Stromal cell of bone marrow (primary cell): ENCODE measurements at places on chromosomes 4 and X.
A peak's percentile ranks its signal among the peaks of the same experiment; 100 is the strongest.

GRCh38 chr4:151745481-151746231 lies 15.2 kb downstream of the GATB start:
- DNase-seq: no peak

GRCh38 chrX:19889582-19890342 lies 2.4 kb upstream of the SH3KBP1 start:
- DNase-seq: no peak

GRCh38 chr4:70721747-70722146 lies at the start of gene RUFY3:
TSS of gene RUFY3 (plus strand) at chr4:70721964. CDS start at chr4:70722574, 610 bp downstream.
- peak; percentile 95 for DNase-seq

GRCh38 chr4:172787111-172787510 lies 381.5 kb upstream of the GALNT7 start:
- DNase-seq: no peak

GRCh38 chr4:164571593-164572390 lies 182.1 kb upstream of the SMIM31 start:
- no peak for DNase-seq

DNA sequence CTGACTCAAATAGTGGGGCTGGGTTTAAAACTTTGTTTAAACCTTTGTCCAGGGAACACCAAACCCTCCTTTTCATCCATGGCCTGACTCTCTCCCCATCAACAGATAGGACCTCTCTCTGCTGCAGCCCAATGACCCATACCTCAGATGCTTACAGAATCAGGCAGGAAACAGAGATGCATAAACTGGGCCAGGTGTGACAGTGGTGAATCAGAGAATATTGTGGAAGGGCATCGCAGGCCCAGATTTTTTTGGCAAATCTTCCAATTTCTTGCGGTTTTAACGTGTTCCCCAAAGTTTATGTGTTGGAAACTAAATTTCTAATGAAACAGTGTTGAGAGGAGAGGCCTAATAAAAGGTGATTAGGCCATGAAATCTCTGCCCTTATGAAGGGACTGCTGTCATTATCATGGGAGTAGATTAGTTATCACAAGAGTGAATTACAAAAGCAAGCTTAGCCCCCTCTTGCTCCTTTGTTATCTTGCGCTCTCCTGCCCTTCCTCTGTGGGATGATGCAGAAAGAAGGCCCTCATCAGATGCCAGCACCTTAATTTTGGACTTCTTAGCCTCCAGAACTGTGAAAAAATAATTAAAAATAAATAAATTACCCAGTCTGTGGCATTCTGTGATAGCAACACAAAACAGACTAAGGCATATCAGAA lies 82.8 kb downstream of the STK32B start:
- DNase-seq: no peak

GRCh38 chr4:159736411-159736810 lies 633.5 kb downstream of the RAPGEF2 start:
- DNase-seq: no peak

GRCh38 chrX:46860557-46860956 lies 23.7 kb downstream of the RP2 start:
- DNase-seq: no peak

DNA sequence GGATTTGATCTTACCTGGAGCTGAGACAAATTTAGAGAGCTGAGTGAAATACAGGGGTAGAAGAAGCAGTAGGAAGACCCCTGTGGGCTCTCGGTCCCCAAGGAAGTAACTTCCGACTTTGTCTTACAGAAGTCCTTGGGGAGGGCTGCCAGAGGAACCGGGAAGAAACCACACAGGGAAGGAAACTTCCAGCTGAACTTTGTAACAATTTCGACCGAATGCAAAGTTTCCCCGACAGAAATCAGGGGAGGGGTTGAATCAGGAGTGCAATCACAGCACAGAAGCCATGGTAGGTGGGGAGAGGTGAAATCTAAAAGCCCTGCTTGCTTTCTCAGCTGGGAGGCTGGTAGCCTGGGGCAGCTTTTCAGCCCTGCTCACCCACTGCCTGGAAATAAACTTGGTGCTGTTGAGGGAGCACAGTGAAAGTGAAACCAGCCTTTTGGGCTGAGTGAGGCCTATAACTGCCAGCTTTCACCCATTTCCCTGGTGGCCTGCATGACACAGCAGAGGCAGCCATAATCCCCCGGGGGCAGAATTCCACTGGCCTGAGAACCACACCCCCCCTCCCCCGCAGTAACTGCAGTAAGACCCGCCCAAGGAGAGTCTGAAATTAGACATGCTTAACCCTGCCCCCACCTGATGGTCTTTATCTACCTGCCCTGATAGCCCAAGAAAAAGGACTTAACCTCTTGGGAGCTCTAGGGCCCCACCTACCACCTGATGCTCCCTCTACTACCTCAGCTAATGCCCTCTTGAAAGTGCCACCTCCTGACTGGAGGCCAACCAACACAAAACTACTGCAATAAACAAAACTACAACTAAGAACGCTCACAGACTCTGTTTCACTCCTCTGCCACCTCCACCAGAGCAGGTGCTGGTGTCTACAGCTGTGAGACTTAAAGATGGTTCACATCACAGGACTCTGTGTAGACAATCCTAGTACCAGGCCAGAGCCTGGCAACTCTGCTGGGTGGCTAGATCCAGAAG lies 248.2 kb downstream of the PARM1 start:
- DNase-seq: peak; percentile 13

GRCh38 chr4:101346351-101347266 lies 717 bp downstream of the PPP3CA start:
- peak; percentile 45 for DNase-seq

GRCh38 chr4:185999207-185999606 lies 69.7 kb upstream of the TLR3 start:
- DNase-seq: no peak

GRCh38 chr4:73477176-73477575 lies 4.4 kb upstream of the AFM start:
- DNase-seq: no peak

DNA sequence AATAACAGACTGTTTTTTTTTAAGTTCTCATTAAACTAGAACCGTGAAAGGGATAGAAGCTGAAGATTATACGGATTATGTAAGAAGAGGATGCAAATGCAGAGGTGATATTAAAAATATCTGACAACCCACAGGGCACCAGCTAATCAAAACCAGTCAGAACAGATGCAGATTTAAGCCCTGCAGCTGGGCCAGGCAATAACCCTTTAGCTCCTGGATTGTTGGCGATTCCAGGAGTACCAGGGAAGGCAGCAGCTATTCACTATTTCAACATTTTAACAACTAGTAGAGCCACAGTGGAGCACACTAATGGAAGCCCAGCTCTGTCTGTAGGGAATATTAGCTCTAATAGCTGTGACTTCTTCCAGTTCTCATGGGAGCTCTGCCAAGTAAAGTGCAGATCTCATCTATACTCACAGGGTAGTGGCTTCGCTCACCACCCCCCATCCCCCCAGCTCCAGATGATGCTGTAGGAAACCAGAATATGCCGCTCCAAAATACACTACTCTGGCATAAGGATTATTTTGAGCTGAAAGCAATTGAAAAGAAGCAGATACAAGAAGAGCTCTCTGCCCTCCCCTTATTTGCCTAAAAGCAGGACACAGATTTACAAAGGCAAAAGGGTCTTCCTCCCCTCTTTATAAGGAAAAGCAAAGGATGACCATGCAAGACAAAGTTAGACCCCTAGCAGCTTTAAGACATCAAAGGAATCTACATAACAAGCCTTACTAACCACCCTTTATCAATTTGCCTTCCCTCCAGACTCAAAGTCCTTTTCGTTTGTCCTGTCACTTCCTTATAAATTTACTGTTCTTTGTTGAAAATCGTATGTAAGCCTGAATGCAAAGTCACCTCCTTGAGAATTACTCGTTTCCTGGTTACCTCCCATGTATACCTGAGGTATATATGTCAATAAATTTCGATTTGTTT lies 13.7 kb downstream of the SCD5 start:
- DNase-seq: no peak

GRCh38 chrX:72268597-72269365 lies 8.3 kb downstream of the RPS4X start:
- DNase-seq: no peak

DNA sequence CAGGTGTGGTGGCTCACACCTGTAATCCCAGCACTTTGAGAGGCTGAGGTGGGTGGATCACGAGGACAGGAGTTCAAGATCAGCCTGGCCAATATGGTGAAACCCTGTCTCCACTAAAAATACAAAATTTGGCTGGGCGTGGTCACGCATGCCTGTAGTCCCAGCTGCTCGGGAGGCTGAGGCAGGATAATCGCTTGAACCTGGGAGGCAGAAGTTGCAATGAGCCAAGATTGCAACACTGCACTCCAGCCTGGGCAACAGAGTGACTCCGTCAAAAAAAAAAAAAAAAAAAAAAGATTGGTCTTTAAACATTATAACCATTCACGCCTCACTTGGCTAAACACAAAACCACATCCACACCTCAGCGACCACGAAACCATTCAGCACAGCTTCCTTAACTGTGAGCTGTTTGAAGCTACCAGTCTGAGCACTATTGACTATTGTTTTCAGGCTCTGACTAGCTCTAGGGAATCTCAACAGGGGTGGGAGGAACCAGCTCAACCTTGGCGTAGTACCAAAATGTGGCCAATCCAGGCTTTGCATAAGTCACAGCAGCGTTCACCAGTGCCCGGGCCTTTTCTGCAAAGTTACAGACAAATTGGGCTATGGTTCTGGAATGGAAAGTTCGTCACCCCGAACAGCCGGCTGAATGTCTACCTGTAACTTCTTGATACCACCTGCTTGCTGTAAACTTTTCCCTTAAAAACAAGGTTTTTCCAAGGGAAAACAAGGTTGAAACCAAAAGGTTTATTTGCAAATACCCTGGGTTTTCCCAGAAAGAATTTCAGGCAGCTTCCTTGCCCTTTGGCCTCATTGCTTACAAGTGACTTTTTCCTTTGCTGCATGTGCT lies 73.6 kb upstream of the DHX15 start:
- DNase-seq: peak; percentile 71

- DNase-seq: no peak
These were observed 122.5 kb downstream of the ARHGAP6 start for GRCh38 chrX:11543249-11543648.

DNA sequence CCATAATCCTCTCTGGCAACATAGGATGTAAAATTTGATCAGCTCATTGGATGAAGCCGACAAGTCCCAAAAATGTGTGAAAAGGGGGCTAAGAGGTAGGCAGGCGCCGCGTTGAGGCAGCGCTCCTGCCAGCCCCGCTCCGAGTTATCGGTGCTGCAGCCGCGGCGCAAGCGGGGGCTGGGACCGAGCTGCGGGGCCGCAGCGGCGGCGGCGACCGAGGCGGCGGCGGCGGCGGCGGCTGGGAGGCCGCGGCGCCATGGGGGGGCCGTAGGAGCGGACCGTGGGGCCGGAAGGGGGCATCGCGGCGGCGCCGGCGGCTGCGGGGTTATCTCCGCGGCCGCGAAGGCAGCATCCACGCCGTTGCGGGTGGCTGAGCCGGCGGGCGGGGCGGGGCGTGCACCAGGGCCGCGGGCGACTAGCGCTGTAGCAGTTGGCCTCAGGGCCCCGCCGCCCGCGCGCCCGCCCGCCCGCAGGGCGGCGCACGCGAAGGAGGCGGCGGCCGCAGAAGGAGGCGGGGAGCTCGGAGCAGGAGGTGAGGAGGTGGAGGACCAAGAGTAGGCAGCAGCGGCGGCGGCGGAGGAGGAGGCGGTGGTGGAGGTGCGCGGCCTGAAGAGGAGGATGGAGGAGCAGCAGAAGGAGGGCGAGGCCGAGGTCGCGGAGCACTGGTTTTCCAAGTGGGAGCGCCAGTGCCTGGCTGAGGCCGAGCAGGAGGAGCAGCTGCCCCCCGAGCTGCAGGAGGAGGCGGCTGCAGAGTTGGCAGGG lies 126.0 kb upstream of the CXorf66 start:
- DNase-seq: no peak

GRCh38 chrX:46628460-46629371 lies 55.2 kb downstream of the CHST7 start:
- DNase-seq: peak; percentile 58

- no peak for DNase-seq
These were observed at the start of gene GDPD2 for GRCh38 chrX:70422851-70423341. TSS of gene GDPD2 (plus strand) at chrX:70423314. CDS start at chrX:70424985, 1,671 bp downstream.

GRCh38 chr4:82380344-82380743 lies 6.6 kb upstream of the HNRNPD start:
- no peak for DNase-seq

GRCh38 chrX:46375831-46376230 lies 169.4 kb downstream of the ZNF674 start:
- DNase-seq: no peak

- DNase-seq: no peak
These were observed 562.4 kb upstream of the ZFP42 start for GRCh38 chr4:187433141-187433540.

GRCh38 chr4:6885953-6886557 lies 23.6 kb upstream of the TBC1D14 start:
- peak; percentile 33 for DNase-seq

DNA sequence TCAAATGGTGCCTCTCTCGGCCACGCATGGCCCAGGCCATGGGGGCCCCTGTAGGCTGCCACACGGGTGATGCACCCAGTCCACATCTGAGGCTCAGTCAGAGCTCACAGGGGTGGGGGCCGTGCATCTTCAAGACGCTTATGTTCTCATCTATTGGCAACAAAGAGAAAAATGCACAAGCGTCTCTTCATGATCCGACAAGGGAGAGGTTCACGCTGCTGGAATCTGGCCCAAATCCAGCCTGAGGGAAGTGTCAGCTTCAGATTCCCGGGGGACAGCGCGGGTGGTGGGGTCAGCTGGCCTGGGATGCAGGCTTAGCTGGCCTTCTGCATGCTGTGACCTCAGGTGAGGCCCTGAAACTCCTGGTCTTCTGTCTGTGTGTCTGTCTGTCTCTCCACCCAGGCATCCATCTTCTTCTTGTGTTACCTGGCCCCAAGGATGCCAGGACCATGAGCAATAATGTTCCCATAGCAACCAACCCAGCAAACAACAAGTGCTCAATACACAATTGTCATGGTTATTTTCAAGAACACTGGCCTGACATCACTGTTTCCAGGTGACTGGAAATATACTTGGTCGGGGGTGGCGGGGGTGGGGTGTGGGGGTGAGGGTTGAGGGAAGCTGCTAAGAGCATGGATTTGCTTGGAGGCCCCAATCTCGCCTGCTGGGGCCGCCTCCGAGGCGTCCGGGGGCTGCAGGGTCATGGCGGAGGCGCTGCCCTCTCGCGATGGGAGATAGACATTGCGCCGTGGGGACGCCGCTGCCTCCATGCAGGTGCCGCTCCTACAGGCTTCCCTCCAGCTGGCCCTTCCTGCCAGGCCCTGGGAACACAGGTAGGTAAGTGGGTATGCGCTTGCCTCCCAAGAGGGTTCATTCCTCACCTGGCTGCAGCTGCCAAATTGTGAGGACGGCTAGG lies 48.3 kb downstream of the ABLIM2 start:
- DNase-seq: no peak

GRCh38 chr4:37415845-37416369 lies 171.4 kb downstream of the NWD2 start:
- no peak for DNase-seq

DNA sequence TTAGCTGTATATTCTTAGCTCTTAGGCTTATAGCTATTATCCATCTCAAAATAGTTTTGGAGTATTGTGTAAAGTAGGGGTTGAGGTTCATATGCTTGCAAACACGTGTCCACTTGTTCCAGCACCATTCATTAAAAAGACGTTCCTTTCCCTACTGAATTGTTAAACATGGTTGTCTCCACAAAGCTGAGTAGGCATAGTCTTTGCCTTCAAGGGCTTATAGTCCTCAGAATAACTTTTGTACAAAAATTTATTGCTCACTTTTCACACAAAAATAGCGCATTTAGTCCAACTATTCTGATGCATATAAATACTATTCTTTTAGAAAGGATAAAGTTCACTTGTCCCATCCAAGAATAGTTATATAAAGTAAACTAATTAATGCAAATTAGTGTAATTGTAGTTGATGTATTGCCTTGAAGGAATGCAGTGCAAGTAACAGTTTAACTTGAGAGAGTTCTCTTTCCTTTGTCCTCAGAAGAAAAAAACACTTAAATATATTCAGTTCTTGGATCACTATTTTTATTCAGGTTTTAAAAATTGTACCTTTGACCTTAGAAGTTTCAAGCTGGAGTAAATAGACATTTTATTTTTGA lies 14.1 kb downstream of the LRIT3 start:
- DNase-seq: no peak
